M059J (cell line): ENCODE measurements at places on chromosomes 3 and 15.

GRCh38 chr3:128781164-128781563 lies 55.2 kb downstream of the RAB7A start:
- DNase-seq: no peak

DNA sequence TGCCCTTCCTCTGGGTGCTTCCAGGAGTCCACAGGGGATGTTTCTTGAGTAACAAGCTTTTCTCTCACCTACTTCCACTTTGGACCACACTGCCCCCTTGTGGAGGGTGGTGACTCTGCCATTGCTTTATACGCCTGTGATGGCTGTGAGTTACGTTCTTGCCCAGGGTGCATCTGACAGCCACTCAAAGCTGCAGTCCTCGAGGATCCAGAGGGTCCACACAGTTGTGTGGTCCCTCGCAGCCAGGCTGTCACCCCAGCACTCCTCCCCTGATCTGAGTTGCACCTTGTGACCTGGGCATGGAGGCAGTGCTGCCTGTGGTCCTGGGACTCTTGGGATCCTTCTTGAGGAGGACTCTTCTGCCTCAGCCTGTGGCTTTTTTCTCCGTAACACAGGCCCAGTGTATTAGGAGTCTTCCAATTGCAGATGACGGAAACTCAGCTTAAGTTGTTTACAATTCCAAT lies 23.4 kb downstream of the FOXL2 start:
- peak; percentile 86 for DNase-seq

GRCh38 chr15:78290222-78290621 lies 9.2 kb downstream of the SKIC8 start:
- no peak for DNase-seq

GRCh38 chr3:151675858-151676615 lies 57.7 kb upstream of the AADACL2 start:
- no peak for DNase-seq

- no peak for DNase-seq
These were observed 204.4 kb downstream of the SLC9A9 start for GRCh38 chr3:143643905-143644304.

DNA sequence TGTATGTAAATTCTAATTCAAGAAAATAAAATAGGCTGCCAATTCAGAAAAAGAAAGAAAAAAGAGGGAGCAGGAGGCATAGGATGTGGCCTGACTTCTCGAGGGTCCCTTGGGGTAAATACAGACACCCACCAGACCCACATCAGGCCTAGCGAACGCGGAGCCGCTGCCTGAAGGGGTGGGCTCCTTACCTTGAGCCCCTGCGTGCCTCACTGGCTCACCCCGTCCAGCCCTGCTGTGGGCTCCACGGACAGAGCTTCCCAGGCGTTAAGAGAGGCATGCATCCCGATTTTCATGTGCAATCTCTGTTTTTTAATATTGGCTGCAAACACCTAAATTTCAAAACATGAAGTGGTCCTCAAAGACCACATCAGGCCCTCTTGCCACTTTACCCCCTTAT lies 257.8 kb downstream of the PLCL2 start:
- DNase-seq: no peak
